ENCODE measurements at places on chromosomes 2 and 18. TPM values are rescaled to one million over a fixed set of nuclear protein-coding genes. Genes with fewer than 3 reads are reported as not detected.

GRCh38 chr18:13800505-13801259, 23.3 kb upstream of the MC5R start:
- DNase-seq = no peak

GRCh38 chr2:8544171-8544785, 137.6 kb upstream of the ID2 start:
- no peak for DNase-seq

- no peak for DNase-seq
Measured at GRCh38 chr18:12394428-12394827, 13.3 kb upstream of the PRELID3A start.

Gene FECH
- polyA plus RNA-seq = 65.3 TPM
